ENCODE measurements at places on chromosomes 5 and 9. TPM values are rescaled to one million over a fixed set of nuclear protein-coding genes. Genes with fewer than 3 reads are reported as not detected.

DNA sequence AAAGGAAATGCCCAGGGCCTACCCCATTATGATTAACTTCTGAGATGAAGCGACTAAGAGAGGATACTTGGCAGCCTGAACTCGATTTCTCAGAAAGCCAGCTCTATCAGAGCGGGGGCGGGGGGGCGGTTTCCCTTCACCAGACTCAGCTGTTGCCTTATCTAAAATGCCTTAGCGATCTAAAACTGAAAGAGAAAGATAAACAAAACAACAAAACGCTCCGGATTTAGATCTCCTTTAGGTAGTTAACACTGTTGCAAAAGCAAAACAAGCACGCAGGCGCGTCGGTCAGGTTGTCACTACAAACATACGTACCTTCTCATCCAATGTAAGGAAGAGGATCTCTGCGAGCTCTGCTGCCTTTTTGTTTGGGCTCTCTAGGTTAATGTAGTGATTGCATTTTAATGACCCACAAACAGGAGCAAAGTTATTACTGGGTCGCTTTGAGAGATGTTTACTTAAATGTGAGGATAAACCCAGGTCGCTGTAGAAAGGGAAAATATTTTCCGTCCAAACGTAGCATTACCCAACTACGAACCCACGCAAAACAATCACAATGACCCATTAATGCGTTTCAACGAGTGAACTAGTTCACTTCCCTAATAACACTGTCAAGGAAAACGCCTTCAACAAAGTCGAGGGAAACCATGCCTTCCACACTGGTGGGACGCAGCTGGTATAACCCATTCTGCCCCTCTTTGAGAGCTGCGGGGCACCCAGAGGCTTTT lies 982 bp downstream of the EPB41L4A start:
- DNase-seq: peak; percentile 57

The TEK gene
- total RNA-seq: 0.35 TPM

- no peak for DNase-seq
These were observed 211.7 kb upstream of the MVB12B start for GRCh38 chr9:126114850-126115460.

DNA sequence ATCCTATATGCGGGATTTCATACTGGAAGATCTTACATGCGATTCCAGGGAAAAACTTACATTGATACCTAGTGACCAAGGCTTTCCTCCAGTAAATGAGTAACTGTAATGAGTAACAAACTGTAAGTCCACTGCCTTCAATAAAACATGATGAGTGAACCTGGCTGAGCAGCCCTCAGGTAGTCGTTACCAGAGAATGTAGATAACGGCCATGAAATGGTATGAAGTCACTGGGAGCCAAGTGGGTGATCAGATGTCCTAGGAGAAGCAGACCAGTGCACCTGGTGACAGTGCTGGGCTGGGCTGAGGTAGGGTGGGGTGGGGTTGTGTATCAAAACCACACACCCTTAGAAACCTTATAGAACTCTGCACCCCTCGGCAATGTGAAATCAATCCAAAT lies 203.6 kb downstream of the ALDH1A1 start:
- peak; percentile 76 for DNase-seq

- DNase-seq: no peak
These were observed 552.4 kb upstream of the MEF2C start for GRCh38 chr5:89435347-89435746.

The PAPPA gene
- 2.5 TPM for total RNA-seq

GRCh38 chr5:116766470-116766947 lies 191.9 kb upstream of the SEMA6A start:
- DNase-seq: peak; percentile 93

The SEMA4D gene
- total RNA-seq: 6.9 TPM

DNA sequence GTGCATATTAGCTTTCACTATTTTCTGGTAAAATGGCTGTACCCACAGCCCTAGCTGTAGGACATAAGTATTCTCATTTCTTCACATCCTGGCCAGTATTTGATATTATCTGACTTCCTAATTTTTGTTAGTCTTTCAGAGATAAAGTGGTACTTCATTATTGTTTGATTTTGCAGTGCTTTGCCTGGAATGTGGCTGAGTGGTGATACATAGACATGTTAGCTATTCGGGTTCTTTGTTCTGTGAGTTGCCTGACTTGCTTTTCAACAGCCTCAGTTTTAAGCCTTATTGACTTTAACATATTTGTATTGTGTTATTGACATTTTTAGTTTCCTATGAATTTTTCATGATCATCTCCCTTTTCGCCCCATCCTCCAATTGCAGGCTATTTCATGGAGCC lies 161.1 kb downstream of the GABBR2 start:
- no peak for DNase-seq

The ERAP2 gene
- total RNA-seq: 184 TPM

GRCh38 chr5:173055722-173055982 lies 500 bp upstream of the CREBRF start:
- DNase-seq: no peak

DNA sequence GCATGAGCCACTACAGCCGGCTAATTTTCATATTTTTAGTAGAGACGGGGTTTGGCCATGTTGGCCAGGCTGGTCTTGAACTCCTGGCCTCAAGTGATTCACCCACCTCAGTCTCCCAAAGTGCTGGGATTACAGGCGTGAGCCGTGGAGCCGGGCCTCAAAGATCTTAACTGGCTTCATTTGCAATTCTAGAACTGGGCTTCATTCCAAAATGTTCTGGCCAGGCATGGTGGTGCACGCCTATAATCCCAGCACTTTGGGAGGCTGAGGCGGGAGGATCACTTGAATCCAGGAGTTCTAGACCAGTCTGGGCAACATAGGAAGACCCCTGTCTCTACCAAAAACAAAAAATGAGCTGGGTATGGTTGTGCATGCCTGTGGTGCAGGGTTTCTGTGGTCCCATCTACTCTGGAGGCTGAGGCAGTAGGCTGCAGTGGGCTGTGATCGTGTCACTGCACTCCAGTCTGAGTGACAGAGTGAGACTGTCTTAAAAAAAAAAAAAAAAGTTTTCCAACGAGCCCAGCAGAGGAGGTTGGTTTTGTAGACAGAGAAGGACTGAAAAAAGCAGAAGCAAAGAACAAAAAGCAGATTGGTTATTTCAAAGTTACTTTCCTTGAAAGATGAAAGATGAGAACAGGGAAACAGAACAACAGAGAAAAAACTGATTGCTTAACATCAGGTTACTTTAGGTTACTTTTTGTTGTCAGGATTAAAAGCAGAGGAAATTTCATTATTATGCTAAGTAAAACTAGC lies 78.2 kb downstream of the ANKRD55 start:
- peak; percentile 43 for DNase-seq

GRCh38 chr5:55570026-55570425 lies 35.3 kb upstream of the PLPP1 start:
- DNase-seq: no peak

- DNase-seq: no peak
These were observed 504 bp upstream of the ZNF618 start for GRCh38 chr9:113875459-113876150.

The MEIKIN gene
- total RNA-seq: not detected

GRCh38 chr5:39475159-39475571 lies 50.4 kb upstream of the DAB2 start:
- DNase-seq: no peak

The LCN9 gene
- not detected for total RNA-seq

DNA sequence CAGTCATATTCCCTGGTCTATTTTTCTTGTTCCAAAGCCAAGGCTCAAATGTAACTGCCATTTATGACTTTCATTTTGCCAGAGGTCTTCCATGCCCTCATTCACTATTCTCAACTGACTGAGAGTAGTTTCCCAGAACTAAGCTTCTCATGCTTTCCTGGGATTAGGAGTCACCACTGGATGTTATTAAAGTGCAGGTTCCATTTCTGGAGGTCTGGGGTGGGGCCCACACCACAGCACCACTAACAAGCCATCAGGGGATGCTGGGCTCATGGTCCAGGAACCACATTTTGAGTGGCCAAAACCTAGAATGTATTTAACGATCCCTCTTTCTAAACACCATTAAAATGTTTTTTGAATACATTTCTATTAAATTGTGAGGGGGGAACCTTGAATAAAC lies 677.6 kb downstream of the SEMA5A start:
- no peak for DNase-seq

DNA sequence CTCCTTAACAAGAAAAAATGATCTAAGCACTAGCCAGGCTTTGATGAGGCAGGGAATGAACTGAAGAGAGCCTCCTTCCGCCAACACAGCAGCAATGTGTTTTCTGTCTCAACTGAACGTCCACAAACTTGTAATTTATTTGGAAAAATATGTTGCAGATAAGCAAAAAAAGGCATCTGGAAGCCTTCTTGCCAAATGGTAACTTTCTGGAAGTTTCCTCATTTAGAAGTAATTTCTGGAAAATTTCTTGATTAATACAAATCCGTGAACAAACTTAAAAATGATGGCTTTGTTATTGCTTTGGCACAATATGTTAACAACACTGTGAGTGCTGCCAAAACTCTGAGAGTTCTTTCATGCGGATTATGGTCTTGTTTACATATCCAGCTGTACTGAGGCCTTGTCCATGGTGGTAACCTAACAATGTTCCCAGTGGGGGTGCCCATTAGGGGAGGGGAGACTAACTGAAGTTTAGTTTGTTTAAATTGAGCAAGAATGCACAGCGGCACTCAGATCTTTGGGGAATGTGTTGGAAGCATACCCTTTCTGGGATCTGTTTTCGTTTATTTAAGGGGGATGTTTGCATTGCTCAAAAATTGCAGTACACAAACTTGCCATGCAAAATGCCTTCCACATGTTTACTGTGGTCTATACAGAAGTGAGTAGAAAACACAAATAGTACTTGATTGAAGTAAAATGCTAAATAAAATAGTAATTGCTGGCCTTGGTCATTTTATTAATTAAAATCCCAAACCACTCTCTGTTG lies 334.7 kb downstream of the NR2F1-AS1 start:
- DNase-seq: no peak

DNA sequence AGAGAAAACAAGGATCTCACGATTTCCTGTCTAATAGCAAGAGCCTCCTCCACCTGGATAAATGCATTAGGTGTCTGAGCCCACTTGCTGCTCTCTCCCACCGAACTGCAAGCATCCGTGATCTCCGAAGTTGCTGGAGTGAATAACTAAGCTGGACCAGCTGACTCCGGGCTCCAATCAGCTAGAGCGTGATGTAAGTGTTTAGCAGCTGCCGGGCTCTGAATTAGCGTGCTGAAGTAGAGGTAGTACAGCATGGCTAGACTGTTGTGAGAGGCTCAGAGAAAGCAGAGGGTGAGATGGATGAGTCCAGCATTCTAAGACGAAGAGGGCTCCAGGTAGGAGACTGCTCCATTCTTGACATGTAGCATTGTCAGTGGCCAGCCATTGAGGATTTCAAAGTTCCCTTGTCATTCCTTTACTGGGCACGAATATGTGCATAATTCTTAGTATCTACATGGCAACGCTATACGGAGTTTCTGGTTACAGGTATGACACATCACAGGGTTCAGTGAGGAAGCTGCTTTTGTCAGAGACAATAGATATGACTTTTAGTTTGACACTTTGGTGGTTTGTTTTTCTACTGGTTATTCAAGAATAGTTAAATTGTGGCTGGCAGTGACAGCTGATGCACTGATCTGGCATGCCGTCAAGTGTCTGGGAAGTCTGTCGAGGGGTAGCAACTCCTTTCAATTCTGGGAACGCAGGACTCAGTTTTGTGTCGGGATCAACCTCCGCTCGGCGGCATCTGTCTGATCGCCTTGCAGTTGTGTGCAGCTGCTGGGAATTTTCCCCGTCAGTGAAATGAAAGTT lies 232.6 kb downstream of the MAST4 start:
- peak; percentile 65 for DNase-seq

- no peak for DNase-seq
These were observed 111.2 kb downstream of the ADAMTS2 start for GRCh38 chr5:179233909-179234562.
